Stimulated activated CD4-positive, alpha-beta T cell treated with anti-CD3 and anti-CD28 coated beads, Interleukin-4, amount 100 ng/mL, for 1 hour (primary cell): ENCODE measurements at places on chromosomes 12 and 14.

DNA sequence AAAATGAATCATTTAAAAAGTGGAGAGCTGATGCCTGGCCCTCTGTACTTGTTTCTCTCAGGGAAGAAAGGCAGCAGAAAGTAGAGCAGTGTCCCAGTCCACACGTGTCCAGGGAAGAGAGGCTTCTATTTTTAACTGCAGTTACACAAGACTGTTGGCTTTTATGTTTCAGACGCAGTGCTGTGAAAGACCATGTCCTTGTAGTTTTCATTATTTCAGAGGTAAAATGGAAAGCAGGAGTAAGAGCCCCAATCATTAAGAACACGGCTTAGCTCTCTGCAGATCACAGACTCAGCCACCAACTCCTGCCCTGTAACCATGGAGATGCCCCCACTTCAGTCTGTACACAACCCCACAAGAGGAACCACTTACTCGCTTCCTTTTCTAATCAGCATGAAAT, 336.3 kb downstream of the DAD1 start:
- DNase-seq, result no peak

DNA sequence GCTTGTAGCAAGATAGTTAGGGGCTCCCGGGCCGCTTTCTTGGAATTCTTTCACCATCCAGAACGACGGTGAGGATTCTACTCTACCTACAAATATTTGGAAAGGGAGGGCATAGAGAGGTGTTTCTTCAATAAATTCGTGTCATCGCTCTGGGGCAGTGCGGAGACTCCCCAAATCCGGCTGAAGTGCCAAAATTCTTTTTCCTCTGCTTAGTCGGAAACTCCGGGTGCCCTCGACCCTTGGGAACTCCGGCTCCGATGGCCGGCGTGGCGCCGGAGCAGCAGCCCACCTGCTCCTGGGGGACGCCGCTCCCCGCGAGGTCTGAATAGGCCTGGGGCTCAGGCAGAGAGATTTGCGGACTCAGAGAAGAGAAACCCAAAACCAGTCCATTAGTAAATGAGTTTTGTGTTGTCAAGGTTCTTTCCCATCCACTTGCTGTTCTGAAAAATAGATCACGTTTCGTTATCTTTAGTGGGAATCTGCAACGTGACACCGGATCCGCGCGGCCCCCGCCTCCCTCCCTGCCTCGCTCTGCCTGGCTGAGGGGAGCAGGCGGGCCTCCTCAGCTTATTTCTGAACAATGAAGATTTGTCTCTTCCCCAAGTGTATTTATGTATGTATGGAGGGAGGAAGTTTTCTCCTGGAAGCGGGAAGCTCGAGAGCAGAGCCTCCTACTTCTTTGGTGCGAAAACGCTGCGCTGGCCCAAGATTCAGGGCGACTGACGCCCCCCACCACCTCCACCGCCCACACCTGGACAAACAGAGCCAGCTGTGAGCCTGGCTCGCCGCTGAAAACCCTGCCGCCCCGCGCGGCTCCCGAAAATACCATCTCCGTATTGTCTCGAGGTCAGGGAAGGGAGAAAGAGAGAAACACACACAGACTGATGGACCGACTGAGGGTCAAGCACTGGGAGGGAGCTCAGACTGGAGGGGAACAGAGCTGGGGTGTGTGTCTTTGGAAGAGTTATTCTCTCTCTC, 3.7 kb upstream of the SIX1 start:
- DNase-seq, result no peak

DNA sequence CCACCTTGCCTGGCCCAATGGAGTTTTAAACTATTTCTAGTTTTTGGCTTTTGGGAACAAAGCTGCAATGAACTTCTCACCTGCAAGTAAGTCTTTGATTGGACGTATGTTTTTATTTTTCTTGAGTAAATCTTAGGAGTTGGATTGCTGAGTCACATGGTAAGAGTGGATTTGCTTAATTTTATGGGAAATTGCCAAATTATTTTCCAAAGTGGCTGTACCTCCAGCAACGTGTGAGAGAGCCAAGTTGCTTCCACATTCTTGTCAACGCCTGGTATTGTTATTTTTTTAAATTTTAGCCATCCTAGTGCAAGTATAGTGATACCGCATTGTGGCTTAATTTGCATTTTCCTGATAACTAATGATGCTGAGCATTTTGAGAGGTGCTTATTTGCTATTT, 136.6 kb downstream of the LMNTD1 start:
- DNase-seq, result no peak

- DNase-seq, result no peak
These were observed 37.7 kb downstream of the SLC8B1 start for GRCh38 chr12:113297214-113297587.

- DNase-seq, result no peak
These were observed 371.7 kb downstream of the SNAPC1 start for GRCh38 chr14:62133776-62134550.

GRCh38 chr14:76396714-76397187, 20.8 kb downstream of the ESRRB start:
- DNase-seq, result no peak

- no peak for DNase-seq
These were observed 67.9 kb upstream of the PDE3A start for GRCh38 chr12:20300457-20300856.

- no peak for DNase-seq
These were observed 15.7 kb downstream of the ANO6 start for GRCh38 chr12:45231515-45232145.

GRCh38 chr14:61872452-61872851, 110.2 kb downstream of the SNAPC1 start:
- DNase-seq, result no peak

DNA sequence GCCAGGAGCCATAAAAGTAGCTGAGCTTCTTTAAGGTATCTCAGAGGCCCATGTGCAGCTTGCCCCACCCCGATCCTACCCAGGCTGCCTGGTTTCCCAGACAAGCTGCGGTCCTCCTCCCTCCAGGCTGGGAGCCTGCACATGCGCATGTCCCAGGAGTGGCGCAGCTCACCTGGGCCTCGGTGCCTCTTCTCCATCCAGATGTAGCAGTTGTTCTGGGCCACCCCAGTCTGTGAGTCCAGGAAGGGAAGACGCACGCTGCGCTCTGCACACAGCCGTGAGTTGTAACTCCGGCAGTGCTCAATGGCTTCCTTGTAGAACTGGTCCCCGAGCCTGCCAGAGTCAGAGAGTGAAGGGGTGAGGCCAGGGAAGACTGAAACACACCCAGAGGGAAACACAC, 122.3 kb downstream of the DPF3 start:
- DNase-seq, result no peak
